ENCODE measurements at places on chromosomes 16 and 17. TPM values are rescaled to one million over a fixed set of nuclear protein-coding genes. Genes with fewer than 3 reads are reported as not detected.

Gene C1QTNF1
- 21.0 TPM for total RNA-seq

Gene TBX6
- 0.11 TPM for total RNA-seq

Gene GLIS2
- total RNA-seq, result 3.6 TPM

Gene CLEC19A
- total RNA-seq, result not detected

Gene EPOP
- 0.55 TPM for total RNA-seq

Gene FOXN1
- total RNA-seq, result under 0.01 TPM

Gene MT1G
- not detected for total RNA-seq
